ENCODE measurements at places on chromosomes 12 and 14.

DNA sequence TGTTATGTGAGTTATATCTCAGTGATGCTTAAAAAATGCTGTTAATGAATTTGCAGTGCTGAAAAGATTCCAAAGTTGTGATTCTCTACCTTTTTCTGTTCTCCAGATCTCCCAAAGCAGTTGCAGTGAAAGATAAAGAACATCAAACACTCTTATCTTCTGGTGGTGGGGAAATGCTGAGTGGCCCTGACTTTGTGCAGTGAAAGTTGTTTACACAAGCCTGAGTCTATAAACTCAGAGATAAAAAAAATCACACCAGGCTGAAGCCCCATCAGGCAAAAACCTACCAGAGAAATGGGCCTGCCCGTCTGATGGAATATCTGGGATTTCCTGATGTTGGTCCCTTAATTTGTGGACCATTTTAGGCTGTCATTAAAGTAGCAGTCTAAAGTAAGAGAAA, 46.1 kb downstream of the RASSF3 start:
- H3K4me3 ChIP-seq = no peak overlapping the region
- no peaks in the 10 kb centered on the region for H3K36me3 ChIP-seq
- no peak overlapping the region for H3K27ac ChIP-seq
- DNase-seq = no peak
- no peaks in the 10 kb centered on the region for H3K27me3 ChIP-seq

DNA sequence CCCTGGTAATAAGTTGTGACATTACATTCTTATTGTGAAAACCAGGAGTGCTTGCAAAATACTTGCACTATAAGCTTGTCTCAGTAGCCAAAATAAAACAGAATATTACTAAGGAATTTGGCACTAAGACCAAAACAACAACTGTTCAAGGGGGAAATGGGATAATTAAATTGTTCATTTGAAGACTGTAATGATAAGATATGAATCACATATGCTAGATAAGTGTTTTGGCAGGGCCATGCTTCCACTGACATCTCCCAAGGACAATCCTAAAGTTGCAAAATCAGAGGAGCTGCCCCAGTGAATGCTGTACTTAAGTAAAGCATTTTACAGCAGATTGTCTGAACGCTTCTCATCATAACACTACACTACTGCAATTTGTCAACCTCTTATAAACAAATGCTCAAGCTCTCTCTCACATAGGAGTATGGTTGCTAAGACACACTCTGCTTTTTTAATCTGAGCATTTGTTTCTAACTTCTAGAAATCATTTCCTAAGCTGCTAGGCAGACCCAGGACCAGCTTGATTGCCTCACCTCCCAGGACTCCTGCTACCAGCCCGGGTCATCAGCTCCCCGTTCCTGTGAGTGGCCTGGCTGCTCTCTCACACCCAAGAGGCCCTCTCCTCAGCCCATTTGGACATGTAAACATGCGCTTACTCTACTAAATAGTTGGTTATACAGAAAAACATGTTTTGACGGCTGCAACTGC, 191.5 kb downstream of the PAX9 start:
- H3K27ac ChIP-seq = no peak overlapping the region
- no peaks in the 10 kb centered on the region for H3K36me3 ChIP-seq
- H3K4me3 ChIP-seq = no peak overlapping the region
- DNase-seq = no peak
- H3K4me1 ChIP-seq = no peaks in the 10 kb centered on the region
- H3K27me3 ChIP-seq = no peaks in the 10 kb centered on the region

GRCh38 chr12:108401964-108402363, 62.9 kb upstream of the CMKLR1 start:
- H3K4me3 ChIP-seq = no peak overlapping the region
- no peaks in the 10 kb centered on the region for H3K27me3 ChIP-seq
- no peaks in the 10 kb centered on the region for H3K4me1 ChIP-seq
- no peak for DNase-seq
- peaks cover 9% of the 10 kb centered on the region for H3K36me3 ChIP-seq
- H3K27ac ChIP-seq = no peak overlapping the region

DNA sequence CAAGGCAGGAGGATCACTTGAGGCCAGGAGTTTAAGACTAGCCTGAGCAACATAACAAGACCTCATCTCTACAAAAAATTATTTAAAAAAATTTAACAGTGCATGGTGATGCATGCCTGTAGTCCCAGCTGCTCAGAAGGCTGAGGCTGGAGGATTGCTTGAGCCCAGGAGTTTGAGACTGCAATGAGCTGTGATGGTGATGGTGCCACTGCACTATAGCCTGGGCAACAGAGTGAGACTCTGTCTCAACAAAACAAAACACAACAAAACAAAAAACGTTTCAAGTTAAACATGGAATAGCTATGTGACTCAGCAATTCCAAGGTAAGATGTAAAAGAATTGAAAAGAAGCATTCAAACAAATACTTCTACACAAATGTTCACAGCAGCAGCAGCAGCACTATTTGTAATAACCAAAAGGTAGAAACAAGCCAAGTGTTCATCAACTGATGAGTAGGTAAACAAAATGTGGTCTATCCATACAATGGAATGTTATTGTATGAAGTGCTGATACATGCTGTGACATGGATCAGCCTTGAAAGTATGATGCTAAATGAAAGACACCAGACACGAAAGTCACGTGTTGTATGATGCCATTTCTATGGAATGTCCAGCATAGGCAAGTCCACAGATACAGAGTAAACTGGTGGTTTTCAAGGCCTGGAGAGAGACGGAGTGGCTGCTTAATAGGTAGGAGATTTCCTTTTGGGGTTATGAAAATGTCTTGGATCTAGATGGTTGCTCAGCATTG, 31.4 kb downstream of the CFAP251 start:
- no peak overlapping the region for H3K4me3 ChIP-seq
- no peaks in the 10 kb centered on the region for H3K36me3 ChIP-seq
- H3K27me3 ChIP-seq = no peaks in the 10 kb centered on the region
- DNase-seq = no peak

DNA sequence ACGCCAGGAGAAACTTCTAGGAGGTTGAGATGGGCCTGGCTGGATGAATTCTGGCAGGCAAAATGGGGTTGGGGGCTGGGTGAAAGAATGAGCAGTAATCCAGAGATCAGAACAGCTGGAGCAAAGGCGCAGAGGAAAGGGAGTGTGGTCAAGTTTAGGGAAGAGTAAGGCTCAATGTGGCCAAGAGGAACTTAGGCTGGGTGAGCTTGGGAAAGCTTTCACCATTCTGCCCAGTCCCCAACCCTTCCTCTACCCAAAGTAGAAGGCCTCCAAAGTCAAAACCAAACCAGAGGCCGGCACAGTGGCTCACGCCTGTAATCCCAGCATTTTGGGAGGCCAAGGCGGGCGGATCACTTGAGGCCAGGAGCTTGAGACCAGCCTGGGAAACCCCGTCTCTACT, 10.2 kb upstream of the RABGGTA start:
- DNase-seq = no peak
- H3K27me3 ChIP-seq = no peaks in the 10 kb centered on the region
- H3K27ac ChIP-seq = no peak overlapping the region
- no peaks in the 10 kb centered on the region for H3K36me3 ChIP-seq
- H3K4me3 ChIP-seq = no peak overlapping the region

GRCh38 chr14:104805941-104806624, 5.2 kb downstream of the ZBTB42 start:
- no peak overlapping the region for H3K27ac ChIP-seq
- H3K27me3 ChIP-seq = peaks cover 16% of the 10 kb centered on the region

DNA sequence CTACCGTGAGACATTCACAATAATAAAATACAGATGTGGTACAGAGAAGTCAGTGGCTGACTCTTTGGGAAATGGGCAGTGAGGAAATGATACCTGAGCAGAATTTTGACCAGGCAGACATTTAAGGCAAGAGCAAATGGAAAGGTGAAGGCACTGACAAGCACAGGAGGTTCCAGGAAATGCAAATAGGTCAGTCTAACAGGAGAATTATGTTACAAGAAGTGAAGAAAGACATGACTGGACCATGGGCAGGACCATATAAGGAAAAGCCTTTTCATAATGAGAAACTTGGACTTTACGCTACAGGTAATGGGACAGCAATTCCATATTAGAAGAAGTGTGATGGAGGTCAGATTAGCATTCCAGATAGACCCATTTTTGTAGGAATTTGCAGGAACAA, 338.9 kb downstream of the PDZRN4 start:
- no peaks in the 10 kb centered on the region for H3K36me3 ChIP-seq
- no peak for DNase-seq
- H3K27me3 ChIP-seq = no peaks in the 10 kb centered on the region
- H3K4me3 ChIP-seq = no peak overlapping the region

DNA sequence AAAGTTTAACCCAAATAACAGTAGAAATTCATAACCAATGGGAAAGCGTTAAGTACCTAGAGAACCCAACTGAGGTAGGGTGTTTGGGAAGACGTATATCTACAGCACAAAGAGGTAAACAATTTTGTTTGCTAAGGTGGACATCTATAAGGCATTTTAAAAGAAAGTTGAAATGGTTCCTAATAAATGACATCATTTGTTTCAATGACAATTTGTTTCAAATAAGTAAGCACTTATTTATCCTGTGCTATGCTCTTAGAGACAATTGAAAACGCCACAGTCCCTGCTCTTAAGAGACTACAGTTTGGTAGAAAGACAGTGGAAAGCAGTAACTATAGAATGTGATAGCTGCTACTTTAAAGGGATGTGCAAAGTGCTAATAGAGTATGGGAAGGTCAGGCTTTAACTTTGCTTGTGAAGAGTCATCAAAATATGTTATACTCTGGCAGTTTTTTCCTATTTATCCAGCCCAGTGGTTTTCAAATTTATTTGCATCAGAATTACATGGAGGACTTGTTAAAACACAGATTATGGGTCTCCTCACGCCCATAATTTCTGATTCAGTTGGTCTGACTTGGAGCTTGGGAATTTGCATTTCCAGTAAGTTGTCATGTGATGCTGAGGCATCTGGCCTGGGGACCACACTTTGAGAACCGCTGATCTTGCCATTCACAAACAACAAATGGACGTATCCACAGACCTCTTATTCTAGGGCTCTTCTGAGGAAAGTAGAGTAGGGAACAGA, 19.6 kb upstream of the SMCO2 start:
- no peak overlapping the region for H3K4me3 ChIP-seq
- H3K36me3 ChIP-seq = no peaks in the 10 kb centered on the region
- DNase-seq = no peak
- no peaks in the 10 kb centered on the region for H3K4me1 ChIP-seq
- H3K27me3 ChIP-seq = no peaks in the 10 kb centered on the region

GRCh38 chr14:90788031-90788430, 28.2 kb downstream of the TTC7B start:
- no peak overlapping the region for H3K27ac ChIP-seq
- no peaks in the 10 kb centered on the region for H3K4me1 ChIP-seq
- H3K27me3 ChIP-seq = no peaks in the 10 kb centered on the region
- H3K4me3 ChIP-seq = no peak overlapping the region
- DNase-seq = no peak
- H3K36me3 ChIP-seq = 0 out of 2 replicates have a peak, but pooled peaks cover 5% of the 10 kb centered on the region

DNA sequence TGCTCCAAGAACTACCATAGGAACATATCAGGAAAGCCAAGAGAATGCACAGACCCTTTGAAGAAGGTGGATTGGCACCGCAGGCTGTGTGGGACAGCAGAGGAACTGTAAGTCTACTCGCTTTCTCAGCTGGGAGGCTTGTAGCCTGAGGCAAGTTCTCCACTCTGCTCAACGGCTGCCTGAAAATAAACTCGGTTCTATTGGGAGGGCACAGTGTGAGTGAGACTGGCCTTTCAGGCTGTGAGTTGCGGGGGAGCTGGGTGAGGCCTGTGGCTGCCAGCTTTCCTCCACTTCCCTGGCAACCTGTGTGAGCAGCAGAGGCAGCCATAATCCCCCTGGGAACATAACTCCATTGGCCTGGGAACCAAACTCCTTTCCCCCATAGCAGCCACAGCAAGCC, 132.1 kb downstream of the ANKS1B start:
- DNase-seq = peak; percentile 60
- no peak overlapping the region for H3K4me3 ChIP-seq
- no peaks in the 10 kb centered on the region for H3K4me1 ChIP-seq
- no peak overlapping the region for H3K27ac ChIP-seq

DNA sequence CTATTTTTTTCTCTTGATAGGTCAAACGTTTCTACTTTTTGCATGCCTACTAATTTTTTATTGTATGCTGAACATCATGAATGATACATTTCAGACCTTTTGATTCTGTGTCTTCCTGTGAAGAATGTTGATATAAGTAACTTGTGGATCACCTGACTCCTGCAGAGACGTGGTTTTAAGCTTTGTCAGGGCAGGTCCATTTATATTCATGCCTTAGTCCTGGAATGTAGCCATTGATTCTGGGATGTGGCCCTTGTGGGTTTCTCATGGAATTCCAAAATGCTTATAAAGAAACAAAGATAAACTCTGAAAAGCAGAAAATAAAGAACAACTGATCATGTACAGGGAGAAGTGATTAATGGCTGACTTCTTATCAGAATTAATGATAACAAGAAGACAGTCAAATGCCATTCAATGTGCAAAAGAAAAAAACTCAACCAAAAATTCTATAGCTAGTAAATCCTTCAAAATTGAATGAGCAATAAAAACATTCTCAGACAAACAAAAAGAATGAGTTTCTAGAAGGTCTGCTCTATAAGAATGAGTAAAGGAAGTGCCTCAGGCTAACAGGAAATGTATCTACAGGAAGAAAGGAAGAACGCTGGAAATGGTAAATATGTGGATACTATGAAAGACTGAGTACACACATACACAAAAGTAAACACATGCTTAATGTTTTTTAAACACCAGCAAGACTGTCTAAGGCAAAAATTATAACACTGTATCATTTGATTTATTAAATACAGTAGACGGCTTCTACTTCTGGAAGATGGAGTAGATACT, 284.8 kb upstream of the DIO3 start:
- H3K4me1 ChIP-seq = no peaks in the 10 kb centered on the region
- H3K4me3 ChIP-seq = no peak overlapping the region
- no peak overlapping the region for H3K27ac ChIP-seq

GRCh38 chr12:113924341-113924740, 41.8 kb downstream of the RBM19 start:
- DNase-seq = no peak
- H3K4me3 ChIP-seq = no peak overlapping the region
- H3K27ac ChIP-seq = no peak overlapping the region
- H3K36me3 ChIP-seq = peaks cover 26% of the 10 kb centered on the region
- H3K27me3 ChIP-seq = no peaks in the 10 kb centered on the region

- no peak for DNase-seq
- H3K4me3 ChIP-seq = peak overlapping the region; percentile 94
- H3K27ac ChIP-seq = no peak overlapping the region
Measured at GRCh38 chr12:53252349-53252916, 15.7 kb upstream of the ESPL1 start.

DNA sequence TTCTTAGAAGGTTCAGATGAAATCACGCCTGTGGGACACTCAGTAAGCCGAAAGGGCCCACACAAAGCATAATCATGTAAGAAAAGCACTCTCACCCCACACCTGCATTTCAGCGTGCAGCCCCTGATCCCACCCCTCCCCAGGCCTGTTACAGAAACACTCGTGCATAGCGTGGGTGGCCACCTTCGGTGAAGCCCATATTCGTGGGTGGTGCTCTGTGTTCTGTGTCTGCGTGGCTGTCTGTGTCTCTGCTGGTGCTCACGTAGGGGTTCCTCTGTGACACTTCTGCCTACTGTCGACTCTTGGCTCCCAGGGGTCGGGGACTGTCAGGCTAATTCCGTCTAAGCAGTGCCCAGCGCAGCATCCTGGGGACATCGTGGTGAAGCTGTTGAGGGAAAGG, 74.0 kb downstream of the B4GALNT3 start:
- H3K36me3 ChIP-seq = peaks cover 18% of the 10 kb centered on the region
- peaks cover 2% of the 10 kb centered on the region for H3K4me1 ChIP-seq
- no peak overlapping the region for H3K27ac ChIP-seq

Data from H9 (cell line).